ENCODE measurements at places on chromosomes 6 and 20. TPM values are rescaled to one million over a fixed set of nuclear protein-coding genes. Genes with fewer than 3 reads are reported as not detected.

The MLN gene
- not detected for total RNA-seq

The ESR1 gene
- total RNA-seq = 4.9 TPM

The TRIM31 gene
- total RNA-seq = not detected

The ZKSCAN4 gene
- 2.4 TPM for total RNA-seq

The DAAM2 gene
- total RNA-seq = 71.5 TPM

The PLN gene
- total RNA-seq = 468 TPM

The PSORS1C2 gene
- total RNA-seq = not detected

The HLA-DRA gene
- 244 TPM for total RNA-seq

The HMGCLL1 gene
- total RNA-seq = not detected

The PTCHD4 gene
- total RNA-seq = 4.9 TPM

The HDGFL1 gene
- total RNA-seq = not detected

The NELFE gene
- total RNA-seq = 62.4 TPM

The EDN3 gene
- not detected for total RNA-seq

The JAG1 gene
- total RNA-seq = 253 TPM

The NR2E1 gene
- total RNA-seq = not detected

The OPRM1 gene
- total RNA-seq = not detected

The LKAAEAR1 gene
- total RNA-seq = not detected

The GTSF1L gene
- not detected for total RNA-seq

The PRND gene
- not detected for total RNA-seq

The METTL24 gene
- total RNA-seq = 12.1 TPM

The CLIC5 gene
- 2.2 TPM for total RNA-seq

The GMPR gene
- 62.1 TPM for total RNA-seq

The TRIM15 gene
- not detected for total RNA-seq

The UNC93A gene
- not detected for total RNA-seq

The PPP1R16B gene
- 8.9 TPM for total RNA-seq

The FRS3 gene
- 2.6 TPM for total RNA-seq

The FAM120B gene
- total RNA-seq = 21.0 TPM

The NKAPL gene
- total RNA-seq = 1.1 TPM

The SLC22A7 gene
- not detected for total RNA-seq

The TINAG gene
- not detected for total RNA-seq

The ELOVL4 gene
- 3.2 TPM for total RNA-seq

The COL12A1 gene
- total RNA-seq = 131 TPM

The GINS1 gene
- total RNA-seq = not detected

The DEFB119 gene
- total RNA-seq = not detected

The CST3 gene
- 1,107 TPM for total RNA-seq

The DACT2 gene
- 0.41 TPM for total RNA-seq

The SLC44A4 gene
- total RNA-seq = 5.8 TPM

The BHLHE23 gene
- total RNA-seq = not detected

The TOX2 gene
- 4.2 TPM for total RNA-seq

The FAM209A gene
- not detected for total RNA-seq

The ATRN gene
- 32.9 TPM for total RNA-seq

The TNF gene
- total RNA-seq = 0.71 TPM

The CRISP3 gene
- not detected for total RNA-seq

The GGTLC1 gene
- total RNA-seq = not detected

The CCN6 gene
- not detected for total RNA-seq

The E2F3 gene
- 6.5 TPM for total RNA-seq

The RSPH9 gene
- not detected for total RNA-seq

The TSBP1 gene
- not detected for total RNA-seq

The GLP1R gene
- total RNA-seq = not detected

The OTOR gene
- total RNA-seq = not detected

Data from thoracic aorta (tissue), 2 donors.